NCI-H2081 treated with DMSO at 0.1 percent for 48 hours (cell line): ENCODE measurements at places on chromosomes 4 and X.

GRCh38 chr4:5638976-5639375 lies 69.4 kb downstream of the EVC2 start:
- DNase-seq: no peak

GRCh38 chr4:52841682-52842456 lies 20.2 kb upstream of the RASL11B start:
- DNase-seq: no peak

DNA sequence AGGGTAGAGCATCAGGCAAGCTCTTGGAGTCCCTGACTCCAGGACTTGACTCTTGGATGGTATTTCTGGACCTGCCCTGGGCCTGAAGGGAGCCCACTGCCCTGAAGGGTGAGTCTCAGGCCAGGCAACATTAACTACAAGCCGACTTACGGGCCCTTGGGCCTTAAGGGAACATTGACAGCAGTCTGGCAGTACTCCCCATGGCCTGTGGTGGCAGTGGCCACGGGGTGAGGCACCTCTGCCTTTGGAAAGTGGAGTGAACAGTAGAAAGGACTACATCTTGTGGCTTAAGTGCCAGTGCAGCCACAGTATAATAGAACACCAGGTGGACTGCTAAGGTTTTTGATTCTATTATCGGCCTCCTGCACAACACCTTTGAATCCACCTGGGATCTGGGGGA lies 36.3 kb downstream of the SH3BGRL start:
- no peak for DNase-seq

DNA sequence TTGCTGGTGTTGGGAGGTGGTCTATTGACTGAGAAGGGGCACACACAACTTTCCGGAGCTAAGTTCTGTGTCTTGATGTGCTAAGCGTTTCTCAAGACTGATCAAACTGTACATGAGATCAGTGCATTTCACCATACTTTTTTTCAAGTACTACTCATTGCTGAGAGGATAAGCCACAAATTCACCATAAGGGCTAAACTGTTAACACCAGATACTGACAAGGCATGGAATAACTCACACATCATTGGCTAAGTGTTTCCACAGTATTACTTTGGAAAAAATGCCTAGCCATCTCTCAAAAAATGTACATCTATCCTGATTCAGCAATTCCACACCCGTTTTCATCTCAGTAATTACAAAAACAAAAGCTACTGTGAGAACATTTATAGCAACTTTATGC lies 13.0 kb downstream of the RBMX start:
- no peak for DNase-seq

- no peak for DNase-seq
These were observed 172.4 kb downstream of the SLITRK2 start for GRCh38 chrX:145990051-145990450.
